Activated CD8-positive, alpha-beta memory T cell treated with anti-CD3 and anti-CD28 coated beads, Interleukin-2, amount 50 U/mL, for 4 hours (primary cell): ENCODE measurements at places on chromosomes 5 and 9.

DNA sequence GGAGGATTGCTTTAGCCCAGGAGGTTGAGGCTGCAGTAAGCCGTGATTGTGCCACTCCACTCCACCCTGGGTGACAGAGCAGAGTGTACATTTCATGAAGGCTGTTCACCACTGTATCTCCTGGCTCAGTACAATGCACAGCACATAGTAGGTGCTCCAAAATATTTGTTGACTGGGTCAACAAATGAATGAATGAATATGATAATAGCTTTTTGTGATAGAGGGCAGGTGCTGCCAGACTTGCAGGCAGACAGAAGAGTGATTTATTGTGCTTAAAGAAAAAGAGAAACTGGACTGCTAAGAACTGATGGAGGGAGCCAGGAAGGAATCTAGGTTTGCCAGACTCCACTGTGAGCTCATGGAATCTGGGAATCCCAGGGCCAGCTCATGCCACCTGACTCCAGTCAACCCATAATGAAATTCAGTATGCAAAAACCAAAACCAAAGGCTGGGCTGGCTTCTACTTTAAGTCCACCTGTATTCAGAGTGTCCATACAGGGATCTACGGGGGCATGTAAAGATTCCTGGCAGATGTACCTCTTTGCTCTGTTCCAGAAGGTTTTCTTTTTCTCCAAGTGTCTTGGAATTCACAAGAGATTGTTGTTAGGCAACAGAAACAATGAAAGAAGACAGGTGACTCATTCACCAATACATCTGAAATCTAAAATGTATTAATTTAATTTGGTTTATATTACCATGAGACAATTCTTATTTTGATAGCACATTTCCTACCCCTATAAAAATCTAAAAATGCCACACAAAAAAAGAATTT, 15.5 kb upstream of the CTNNA1 start:
- DNase-seq: no peak

GRCh38 chr5:139738193-139739149, 57.1 kb upstream of the PSD2 start:
- DNase-seq: no peak

- no peak for DNase-seq
These were observed 4.7 kb upstream of the GCNT1 start for GRCh38 chr9:76454311-76454710.

- no peak for DNase-seq
These were observed 24.6 kb upstream of the COL27A1 start for GRCh38 chr9:114130624-114131277.

- no peak for DNase-seq
These were observed 8.3 kb downstream of the ZDHHC11B start for GRCh38 chr5:775961-776861.

DNA sequence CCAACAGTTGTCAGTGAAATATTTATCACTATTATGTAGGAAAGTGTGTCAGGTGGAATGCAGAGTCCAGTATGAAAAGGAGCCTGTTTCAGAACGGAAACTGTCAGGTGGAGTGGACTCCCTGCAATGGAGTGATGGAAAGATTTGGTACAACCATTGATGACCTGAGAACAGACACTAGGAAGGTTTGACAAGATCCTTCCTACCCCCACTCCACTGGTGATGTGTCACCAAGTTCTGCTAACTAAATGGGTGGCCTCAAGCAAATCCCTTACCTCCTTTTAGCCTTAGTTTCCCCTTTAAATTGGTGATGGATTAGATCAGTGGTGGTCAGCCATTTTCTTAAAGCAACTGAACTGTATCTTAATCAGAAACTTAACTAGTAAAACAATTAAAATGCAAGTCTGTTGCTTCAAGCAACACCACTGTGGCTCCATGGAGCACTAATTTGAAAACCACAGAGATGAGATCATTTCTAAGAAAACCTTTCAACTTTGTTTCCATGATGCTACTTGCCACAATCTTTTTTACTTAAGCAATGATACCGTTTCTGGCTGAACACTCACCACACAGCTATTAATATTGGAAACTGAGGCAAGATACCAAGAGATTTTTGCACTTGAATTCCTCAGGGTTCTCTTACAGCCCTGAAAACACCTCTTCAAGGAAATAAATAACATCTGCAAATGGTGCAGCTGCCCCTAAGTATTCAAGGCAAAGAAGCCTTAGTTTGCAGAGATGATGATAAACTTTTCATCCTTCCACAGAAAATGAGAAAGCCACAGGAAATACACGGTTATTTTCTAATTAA, 140.6 kb downstream of the ERCC6L2 start:
- peak; percentile 46 for DNase-seq

DNA sequence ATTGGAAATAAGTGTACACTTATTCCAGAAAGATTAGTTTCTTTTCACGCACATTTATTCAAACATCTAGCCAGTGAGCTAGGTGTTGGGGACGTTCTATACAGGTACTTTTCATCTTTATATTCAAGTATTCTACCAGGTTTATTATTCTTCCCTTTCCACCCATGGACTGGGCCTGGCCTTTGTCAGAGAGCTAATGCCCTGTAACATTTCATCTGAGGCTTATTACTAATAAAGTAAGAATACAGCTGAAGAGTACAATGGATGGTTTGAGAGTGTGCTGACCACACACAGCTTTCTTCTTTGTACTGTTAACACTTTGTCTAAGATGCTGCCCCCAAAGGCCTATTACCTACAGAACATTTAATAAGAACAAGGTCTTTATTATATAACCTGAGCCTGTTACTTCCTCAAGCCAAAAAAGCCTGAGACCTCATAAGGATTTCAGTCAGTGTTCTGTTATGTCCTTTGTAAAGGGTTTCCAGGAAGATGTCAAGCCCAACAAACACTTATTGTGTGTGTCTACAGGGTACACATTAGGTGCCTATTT, 93.5 kb downstream of the ZNF608 start:
- no peak for DNase-seq

- no peak for DNase-seq
These were observed 30.3 kb upstream of the INSYN2B start for GRCh38 chr5:170010595-170010994.

GRCh38 chr5:139640421-139641115, 7.6 kb upstream of the CXXC5 start:
- DNase-seq: peak; percentile 12

DNA sequence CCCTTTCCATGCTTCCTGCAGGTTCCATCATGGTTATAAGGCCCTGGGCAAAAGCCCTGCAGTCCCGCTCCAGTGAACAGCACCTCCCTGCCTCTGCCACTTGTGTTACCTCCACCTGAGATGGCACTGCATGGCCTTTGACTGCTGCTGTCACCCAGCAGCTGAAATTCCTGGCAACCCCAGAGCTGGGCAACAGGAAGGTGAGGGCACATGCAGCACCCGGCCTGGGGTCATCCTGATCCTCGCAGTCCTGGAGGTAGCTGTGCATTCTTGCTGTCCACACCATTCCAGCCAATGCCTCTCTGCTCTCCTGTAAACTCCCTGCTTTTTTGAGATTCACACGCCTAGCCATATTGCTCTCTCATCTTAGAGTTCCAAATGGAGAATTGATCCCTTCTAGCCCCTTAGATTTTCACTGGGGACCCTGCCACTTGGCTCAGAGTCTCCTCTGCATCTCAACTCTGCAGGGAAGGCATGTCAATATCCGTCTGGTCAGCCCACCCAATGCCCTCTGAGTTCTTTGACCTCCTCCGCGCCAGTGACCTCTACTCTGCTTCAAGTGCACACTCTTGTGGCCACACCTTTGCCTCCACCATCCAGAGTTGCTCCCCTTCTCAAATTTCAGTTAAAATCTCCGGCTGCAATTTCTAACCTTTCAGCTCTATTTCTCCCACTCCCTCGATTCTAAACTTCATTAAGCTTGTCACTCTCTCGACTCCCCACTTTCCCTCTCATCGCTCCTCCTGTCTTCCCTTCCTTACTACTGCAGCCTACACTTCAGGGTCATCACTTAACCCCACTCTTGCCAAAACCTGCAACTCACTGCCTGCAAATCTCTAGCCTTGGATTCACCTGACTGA, 93.4 kb downstream of the ANKH start:
- DNase-seq: no peak

- DNase-seq: no peak
These were observed 1182.0 kb downstream of the MAT2B start for GRCh38 chr5:164687391-164687790.

DNA sequence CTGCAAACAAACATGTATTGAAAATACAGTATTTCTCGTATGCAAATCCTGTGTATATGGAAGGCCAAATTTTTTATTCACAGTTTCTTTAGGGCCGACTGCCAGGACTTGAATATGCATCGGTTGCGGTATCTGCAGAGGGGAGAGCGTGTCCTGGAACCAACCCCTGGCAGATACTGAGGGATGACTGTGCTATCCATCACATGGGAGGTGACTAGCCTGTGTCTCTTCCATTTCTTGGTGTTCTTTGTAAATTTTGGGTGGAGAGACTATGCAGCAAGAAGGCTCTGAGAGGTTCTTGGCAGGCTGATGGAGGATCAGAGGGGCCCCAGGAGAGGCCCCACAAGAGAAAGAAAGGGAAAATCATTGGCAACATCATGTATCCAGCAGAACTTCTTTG, 384.3 kb downstream of the YTHDC2 start:
- no peak for DNase-seq

GRCh38 chr9:128231638-128232527, 28.7 kb downstream of the DNM1 start:
- no peak for DNase-seq

- no peak for DNase-seq
These were observed 8.0 kb upstream of the INIP start for GRCh38 chr9:112725961-112726360.

DNA sequence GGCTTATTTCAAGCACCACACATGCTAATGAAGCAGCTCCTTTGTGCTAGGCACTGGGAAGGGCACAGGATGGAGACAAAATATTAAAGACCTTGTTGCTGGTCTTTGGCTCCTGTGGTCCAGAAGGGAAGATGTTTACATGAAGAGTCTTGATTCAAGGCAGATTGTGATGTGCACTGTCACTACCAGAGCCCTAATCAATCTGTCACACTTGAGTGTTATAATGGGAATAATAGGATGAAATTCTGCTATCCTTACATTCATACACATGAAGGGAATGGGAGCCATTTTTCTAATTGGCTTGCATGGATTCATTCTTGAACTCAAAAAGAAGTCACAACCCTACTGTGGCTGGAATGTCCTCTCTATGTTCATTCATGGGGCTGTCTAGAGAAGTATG, 203.0 kb downstream of the SEC61B start:
- DNase-seq: no peak

DNA sequence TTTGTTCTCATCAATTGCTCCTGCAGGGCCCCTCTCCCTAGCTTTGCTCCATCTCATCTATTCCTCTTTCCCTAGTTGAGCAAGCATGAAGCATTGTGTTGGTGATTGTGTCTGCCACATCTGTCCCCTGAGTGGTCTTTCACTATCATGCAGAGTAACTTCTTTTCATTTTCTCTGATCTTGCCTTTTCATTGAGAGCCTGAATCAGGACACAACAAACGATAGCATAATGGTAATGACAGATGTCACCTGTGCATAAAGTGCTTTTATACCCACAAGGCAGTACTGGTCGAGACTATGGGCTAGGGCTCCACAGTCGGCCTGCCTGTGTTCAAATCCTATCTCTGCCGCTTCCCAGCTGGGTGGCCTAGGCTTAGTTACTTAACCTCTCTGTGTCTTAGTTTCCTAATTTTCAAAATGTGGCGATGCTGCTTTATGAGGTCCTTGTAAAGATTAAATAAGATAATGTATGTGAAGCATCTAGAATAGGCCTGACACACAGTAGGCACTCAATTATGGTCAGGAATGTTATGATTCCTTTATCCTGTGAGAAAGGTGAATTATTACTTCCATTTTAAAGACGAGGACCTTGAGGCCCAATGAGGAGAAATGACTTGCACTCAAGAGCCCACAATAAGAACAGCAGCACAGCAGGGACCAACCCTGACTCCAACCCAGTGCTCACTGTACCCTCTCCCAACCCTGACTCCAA, 137.1 kb upstream of the ZNF618 start:
- no peak for DNase-seq

DNA sequence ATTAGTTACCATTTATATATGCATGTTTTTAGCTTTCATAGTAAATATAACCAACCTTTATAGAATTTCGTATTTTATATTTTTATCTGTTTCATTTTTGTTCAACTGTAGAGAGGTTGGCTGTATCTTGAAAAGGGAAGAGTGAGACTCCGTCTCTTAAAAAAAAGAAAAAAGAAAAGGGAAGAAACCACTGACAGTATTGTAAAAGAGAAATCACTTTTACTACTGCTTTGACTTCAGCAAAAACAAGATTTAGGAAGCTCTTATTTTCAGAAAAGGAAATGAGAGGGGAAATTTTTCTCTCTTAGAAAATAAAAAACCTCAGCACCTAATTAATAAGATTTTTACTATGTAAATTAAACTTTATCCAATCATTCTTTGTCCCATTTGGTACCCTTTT, 14.4 kb downstream of the POLK start:
- no peak for DNase-seq

GRCh38 chr9:120412425-120412951, 167.5 kb downstream of the CDK5RAP2 start:
- no peak for DNase-seq

- no peak for DNase-seq
These were observed 76.9 kb downstream of the PIP5K1B start for GRCh38 chr9:68781928-68782327.

- DNase-seq: no peak
These were observed 43.1 kb downstream of the NACC2 start for GRCh38 chr9:136051837-136052471.

DNA sequence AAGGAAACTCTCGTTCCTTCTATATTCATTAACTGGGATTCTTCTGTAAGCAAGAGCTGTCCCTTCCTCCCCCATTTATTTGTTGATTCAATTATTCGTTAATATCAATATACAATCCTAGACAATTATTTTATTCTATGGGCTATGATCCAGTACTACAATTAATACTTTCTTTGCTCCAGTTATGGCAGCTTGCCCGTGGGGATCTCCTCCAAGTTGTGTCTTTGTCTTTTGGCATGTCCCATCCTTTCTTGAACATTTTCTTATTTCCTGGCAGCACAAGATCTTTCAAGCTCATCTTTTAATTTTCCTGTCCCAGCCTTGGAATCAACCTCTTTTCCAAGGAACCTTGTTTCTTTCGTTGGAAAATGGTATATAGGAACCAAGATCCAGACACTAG, 249.3 kb downstream of the GAS1 start:
- no peak for DNase-seq

DNA sequence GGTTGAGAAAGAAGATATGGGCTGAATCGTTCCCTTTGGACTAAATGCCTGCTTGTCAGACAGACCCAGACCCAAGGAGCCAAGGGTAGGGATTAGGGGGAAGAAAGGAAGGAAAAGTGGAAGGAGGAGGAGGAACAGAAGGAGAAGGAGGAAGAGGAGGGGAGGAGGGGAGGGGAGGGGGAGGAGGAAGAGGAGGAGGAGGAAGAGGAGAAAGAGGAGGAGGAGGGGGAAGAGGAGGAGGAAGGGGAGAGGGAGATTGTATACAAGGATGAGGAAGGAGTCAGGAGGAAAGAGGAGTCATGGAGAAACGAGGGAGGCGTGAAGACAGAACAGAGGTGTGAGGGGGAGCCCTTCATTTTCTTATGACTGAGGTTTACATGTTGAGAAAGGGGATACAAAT, 46.9 kb upstream of the DNAH5 start:
- DNase-seq: no peak
